ENCODE measurements at places on chromosomes 5 and 9. TPM values are rescaled to one million over a fixed set of nuclear protein-coding genes. Genes with fewer than 3 reads are reported as not detected.

The FOXD4 gene
- polyA plus RNA-seq = 0.42 TPM

The PKN3 gene
- 14.9 TPM for polyA plus RNA-seq

The KCNIP1 gene
- polyA plus RNA-seq = 9.9 TPM

The PCDHB14 gene
- 10.2 TPM for polyA plus RNA-seq

The CNTFR gene
- polyA plus RNA-seq = 31.6 TPM

The SPRY4 gene
- polyA plus RNA-seq = 29.4 TPM

The PDE4D gene
- 21.3 TPM for polyA plus RNA-seq

The LTC4S gene
- polyA plus RNA-seq = 3.9 TPM

The TRIM7 gene
- 0.31 TPM for polyA plus RNA-seq

The KIF4B gene
- 0.29 TPM for polyA plus RNA-seq

The PTPRD gene
- polyA plus RNA-seq = 106 TPM

The CLIC3 gene
- polyA plus RNA-seq = 0.29 TPM

The LCN9 gene
- not detected for polyA plus RNA-seq

The HRH2 gene
- polyA plus RNA-seq = 2.7 TPM

The SAPCD2 gene
- polyA plus RNA-seq = 10.4 TPM

Data from renal pelvis (tissue), 12 donors.